KBM-7 (cell line): ENCODE measurements at places on chromosomes 1 and 21.

- peak; percentile 7 for DNase-seq
These were observed 172.8 kb upstream of the TMEM51 start for GRCh38 chr1:14980621-14981218.

DNA sequence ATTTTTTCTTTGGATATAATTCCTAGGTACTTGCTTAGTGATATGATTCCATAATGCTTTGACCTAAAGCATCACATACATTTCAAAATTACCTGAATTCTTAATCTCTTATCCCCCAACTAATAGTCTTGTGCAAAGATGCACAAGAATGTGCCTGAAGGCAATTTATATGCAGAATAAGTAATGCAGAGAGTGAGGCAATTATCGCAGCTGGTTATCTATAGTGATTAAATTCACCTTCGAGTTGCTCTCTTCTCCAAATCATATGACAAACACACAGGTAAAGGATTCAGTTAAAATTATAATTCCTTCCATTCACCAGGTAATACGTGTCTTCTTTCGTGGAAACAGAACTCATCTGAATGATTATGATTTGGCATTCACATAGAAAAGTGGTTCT is 717.3 kb downstream of the MRPL39 start:
- DNase-seq, result no peak

GRCh38 chr1:185603158-185603557 is 131.0 kb upstream of the HMCN1 start:
- DNase-seq, result no peak

DNA sequence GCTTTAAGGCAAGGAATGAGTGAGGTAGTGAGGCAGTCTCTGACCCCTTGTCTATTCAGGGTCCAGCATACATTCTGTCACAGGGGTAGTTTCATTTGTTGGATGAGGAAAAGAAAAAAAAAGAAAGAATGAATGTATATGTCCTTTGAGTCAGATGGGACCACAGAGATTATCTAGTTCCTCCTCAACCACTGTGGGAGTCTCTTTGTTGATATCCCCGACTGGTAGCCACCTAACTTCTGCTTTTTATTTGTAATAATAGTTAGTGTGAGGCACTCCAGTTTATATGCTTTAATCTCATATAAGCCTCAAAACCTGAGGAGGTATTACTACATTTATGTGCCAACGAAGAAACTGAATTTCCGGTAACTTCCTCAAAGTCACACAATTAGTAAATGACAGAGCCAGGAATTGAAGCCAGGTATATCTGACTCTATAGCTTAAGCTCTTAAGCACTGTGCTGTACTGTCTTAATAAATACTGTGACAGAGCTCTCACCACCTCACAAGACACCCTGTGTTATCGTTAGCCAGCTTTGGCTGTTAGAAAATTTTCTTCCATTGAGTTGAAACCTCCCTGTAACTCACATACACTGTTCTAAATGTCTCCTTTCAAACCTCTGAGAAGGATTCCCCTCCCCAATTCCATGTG is 82.2 kb downstream of the MDM4 start:
- peak; percentile 54 for DNase-seq

- DNase-seq, result no peak
These were observed 18.6 kb upstream of the PRKAA2 start for GRCh38 chr1:56626546-56626945.

DNA sequence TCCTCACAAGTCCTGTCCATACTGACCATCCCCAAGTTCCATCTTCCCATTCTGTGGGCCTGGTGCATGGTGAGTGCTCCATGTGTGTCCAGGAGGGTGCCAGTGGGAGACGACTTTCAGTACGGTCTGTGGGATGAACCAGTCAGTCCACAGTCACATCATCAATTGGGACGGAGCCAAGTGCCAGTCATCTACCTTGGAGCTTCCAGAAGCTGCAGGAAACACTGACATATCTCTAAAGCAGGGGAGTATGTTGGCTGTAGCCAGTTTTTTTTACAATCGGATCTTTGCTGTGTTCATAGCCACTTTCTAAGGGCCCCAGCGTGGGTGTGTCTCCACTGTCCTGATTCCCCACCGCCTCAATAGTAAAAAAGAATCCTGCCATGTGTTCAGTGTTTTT is 13.6 kb upstream of the TRIM17 start:
- no peak for DNase-seq

GRCh38 chr1:152388889-152389288 is 25.2 kb downstream of the CRNN start:
- no peak for DNase-seq

- peak; percentile 34 for DNase-seq
These were observed 78.1 kb upstream of the ZNF644 start for GRCh38 chr1:91099746-91100621.

- DNase-seq, result no peak
These were observed 21.1 kb downstream of the SMAP2 start for GRCh38 chr1:40394491-40395172.

DNA sequence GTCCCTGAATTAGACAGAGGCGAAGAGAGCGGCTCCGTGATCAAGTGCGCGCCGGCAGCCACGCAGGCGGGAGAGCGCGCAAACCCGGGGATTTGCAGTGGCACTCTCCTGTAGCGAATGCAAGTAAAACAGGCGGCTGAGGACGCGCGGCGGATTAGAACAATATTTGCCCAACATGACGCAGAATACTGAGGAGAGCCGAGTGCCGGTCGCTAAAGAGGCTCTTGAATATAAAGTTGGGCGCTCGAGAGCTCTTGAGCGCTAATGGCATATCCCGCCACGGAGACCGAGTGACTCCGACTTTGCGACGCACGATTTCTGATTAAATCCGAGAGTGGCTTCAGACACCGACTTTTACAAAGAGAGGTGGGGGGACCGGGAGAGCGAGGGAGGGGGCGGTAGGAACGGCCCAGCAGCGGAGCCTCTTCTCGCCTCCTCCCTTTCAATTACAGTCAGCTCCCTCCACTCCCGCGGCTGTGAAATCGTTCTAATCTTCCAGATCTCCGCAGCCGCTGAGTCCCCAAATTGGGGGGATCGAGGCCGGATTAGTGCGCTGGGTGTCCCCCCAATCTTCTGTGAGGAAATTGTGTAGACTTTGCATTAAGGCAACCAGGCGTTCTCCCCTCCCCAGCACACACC is 2.3 kb downstream of the PAX7 start:
- DNase-seq, result no peak

DNA sequence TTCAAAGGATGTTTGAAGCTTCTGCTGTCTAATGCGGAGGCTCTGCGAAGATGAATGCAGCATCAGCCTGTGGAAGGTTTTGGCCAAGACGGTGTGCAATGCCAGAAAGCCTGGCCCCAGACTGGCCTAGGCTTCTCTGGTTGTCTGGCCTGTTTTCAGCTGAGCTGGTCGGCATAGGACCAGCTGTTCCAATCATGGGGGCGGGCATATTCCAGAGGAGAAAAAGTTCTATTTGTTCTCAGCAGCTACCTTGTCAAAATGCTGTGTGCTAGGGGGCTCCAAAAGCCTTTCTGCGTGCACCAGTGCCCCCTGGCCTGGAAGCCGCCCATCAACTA is 57.6 kb downstream of the TGFB2 start:
- no peak for DNase-seq

GRCh38 chr1:178168536-178168935 is 74.6 kb downstream of the RASAL2 start:
- no peak for DNase-seq

GRCh38 chr1:16615253-16616252 is 2.2 kb upstream of the NBPF1 start:
- no peak for DNase-seq

GRCh38 chr1:53145051-53145600 is 2.7 kb upstream of the SLC1A7 start:
- DNase-seq, result no peak

GRCh38 chr1:232481091-232481490 is 148.8 kb downstream of the SIPA1L2 start:
- DNase-seq, result no peak

GRCh38 chr1:32749332-32749731 is 46.8 kb upstream of the SYNC start:
- no peak for DNase-seq

DNA sequence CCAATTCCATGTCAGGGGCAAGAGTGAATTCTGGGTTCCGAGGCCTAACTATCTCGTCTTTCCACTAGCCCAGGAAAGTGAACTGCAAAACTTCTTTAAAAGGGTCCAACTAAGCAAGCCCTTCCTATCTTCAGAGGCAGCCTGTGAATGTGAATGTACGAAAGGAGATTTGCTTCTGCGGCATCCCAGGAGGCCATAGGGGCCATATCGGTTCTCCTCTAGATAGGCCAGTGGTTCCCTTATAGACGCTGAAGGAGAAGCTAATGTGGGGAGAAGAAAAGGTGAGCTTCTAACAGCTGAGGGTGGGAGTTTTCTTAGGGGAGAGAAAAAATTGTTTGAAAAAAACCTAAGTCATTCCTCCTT is 128.0 kb upstream of the C1orf174 start:
- DNase-seq, result no peak

DNA sequence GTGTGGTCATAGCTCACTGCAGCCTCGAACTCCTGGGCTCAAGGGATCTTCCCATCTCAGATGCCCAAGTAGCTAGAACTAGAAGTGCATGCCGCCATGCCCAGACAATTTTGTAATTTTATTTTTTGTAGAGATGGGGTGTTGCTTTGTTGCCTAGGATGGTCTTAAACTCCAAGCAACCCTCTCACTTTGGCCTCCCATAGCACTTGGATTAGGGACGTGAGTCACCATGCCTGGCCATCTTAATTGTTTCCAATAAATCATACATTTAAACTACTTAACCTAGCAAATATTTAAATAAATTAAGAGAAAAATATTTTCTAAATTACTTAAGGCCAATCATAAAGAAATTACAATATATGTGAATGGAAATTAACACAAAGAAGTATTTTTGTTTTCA is 35.1 kb upstream of the ADGRL4 start:
- no peak for DNase-seq

DNA sequence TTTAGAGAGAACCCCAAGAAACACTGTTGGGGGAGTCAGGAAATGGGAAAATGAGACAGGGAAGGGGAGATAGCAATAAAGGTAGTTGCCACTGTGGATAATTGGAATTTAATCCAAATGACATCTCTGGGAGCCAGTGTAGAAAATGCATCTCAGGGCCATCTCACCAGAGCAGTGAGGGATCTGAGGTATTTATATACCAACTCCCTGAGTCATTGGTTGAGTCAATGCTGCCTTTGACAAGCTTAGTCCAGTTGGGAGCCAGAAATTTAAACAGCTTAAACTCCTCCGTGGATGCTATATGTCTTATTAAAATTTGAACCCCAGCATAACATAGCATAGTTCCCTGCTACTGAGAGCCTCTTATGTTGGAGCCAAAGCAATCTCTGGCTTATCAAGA is 140.3 kb downstream of the SLC30A10 start:
- no peak for DNase-seq

DNA sequence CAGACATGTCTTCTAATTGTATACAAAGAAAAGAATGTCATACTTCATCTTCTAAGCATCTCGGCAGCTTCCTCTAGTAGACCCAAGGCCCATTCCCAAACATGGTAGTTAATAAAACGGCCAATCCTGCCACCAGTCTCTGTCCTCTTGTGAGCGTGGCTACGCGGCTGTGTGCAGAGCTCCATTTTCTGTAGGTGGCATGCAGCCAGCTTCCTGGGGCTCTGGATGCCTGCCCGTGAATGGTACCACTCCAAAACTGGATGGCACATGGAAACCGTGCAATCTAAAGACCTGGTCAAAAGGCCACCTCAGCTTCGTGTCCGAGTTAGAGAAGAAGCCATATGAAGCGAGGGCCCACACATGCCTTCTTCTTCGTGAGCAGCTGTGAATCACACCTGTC is 110.7 kb downstream of the SIPA1L2 start:
- DNase-seq, result no peak

DNA sequence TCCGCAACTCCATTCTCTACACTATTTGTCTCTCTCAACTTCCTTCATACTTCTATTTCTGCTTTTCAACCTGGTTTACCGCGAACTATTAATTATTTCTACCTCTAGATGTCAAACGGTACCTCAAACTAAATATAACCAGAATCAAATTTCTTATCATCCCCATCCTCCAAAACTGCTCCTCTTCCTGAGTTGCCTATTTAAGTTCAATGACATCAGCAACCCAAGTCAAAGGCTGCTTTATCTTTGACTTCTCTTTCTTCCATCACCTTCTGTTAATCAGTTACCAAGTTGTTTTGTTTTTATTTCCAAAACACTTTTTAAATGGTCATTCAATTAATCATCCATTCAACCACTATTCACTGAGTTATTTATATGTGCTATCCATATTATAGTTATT is 171.9 kb downstream of the COL24A1 start:
- no peak for DNase-seq

DNA sequence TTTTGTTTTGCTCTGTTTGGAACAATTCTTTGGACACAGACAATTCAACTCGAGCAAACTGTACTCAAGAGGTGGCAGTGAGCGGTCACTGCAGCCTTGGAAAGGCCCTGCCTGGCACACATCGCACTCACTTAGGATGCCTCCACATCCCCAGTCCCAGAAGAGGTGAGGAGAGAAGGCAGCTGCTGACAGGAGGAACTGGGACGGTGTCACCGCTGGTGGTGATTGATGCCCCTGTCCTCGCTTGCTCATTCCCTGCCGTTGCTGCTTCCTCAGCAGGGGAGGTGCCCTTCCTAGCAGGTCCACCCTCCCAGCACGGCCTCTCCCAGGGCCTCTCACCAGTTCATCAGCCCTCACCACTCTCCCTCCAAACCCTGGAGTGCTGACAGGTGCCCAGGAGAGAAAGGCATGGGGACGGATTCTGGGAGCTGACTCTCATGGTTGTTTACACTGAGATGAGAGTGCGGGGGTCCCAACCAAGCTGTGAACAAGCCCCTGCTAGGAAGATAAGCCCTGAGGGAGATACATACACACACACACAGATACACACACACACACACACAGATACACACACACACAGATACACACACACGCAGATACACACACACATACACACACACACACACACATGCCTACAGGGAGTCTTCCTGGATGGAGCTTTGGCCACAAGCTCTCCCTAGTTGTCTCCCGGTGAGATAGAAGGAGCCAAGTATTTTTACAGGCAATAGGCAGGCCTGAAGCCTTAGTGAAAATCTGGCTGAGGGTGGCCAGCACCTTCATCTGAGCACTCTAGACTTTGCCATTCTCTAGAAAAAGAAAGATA is 101.1 kb downstream of the CDC7 start:
- DNase-seq, result no peak

- DNase-seq, result no peak
These were observed 541.3 kb downstream of the DPYD start for GRCh38 chr1:97379387-97380075.

GRCh38 chr1:151369621-151370048 is 2.9 kb downstream of the SELENBP1 start:
- no peak for DNase-seq

GRCh38 chr1:31901838-31902509 is 36.2 kb downstream of the PTP4A2 start:
- DNase-seq, result no peak

GRCh38 chr1:23178950-23179349 is 10.3 kb upstream of the LUZP1 start:
- DNase-seq, result peak; percentile 65
